ENCODE measurements at places on chromosomes 3 and 15. TPM values are rescaled to one million over a fixed set of nuclear protein-coding genes. Genes with fewer than 3 reads are reported as not detected.

- DNase-seq = no peak
- H3K27ac ChIP-seq = no peak overlapping the region
- no peaks in the 10 kb centered on the region for H3K4me1 ChIP-seq
- no peak overlapping the region for H3K4me3 ChIP-seq
These were observed 450.4 kb downstream of the UNC13C start for GRCh38 chr15:54428596-54428995.

DNA sequence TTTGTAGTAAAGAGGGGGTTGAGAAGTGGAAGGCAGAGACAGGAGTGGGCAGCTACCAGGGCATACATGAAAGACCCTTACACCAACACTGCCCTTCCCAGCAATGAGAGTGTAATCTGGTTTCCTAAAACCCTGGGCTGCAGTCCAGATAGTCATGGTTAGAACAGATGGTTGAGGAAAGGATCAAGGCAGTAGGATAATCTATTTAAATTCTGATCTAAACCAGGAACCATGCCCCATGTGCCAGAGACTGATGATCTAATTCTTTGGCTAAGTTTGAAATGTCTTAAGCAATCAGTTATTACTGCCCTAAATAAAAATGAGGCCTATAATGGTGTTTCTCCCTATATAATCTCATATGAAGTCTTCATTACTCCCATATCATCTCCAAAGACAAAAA, 59.6 kb downstream of the PRTG start:
- peaks cover 5% of the 10 kb centered on the region for H3K4me1 ChIP-seq
- DNase-seq = no peak
- H3K27ac ChIP-seq = no peak overlapping the region
- peaks cover 2% of the 10 kb centered on the region for H3K36me3 ChIP-seq

Gene SLITRK3
- not detected for total RNA-seq

Gene TGM4
- not detected for total RNA-seq

Gene GP5
- total RNA-seq = 0.31 TPM
